Stimulated activated CD4-positive, alpha-beta T cell treated with anti-CD3 and anti-CD28 coated beads, TNF-alpha, amount 100 ng/mL, for 24 hours (primary cell): ENCODE measurements at places on chromosomes 16 and 17.

DNA sequence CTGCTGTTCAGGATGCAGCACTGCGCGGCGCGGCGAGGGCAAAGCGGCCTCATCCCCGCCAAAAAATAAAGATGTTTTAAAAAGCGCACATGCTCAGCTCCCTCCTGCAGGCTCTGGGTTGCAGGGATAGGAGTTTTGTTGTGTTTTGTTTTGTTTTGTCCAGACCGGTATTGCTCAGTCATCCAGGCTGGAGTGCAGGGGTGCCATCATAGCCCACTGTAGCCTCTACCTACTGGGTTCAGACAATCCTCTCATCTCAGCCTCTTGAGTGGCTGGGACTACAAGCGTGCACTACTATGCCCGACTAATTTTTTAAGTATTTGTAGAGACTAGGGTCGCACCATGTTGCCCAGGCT is 636 bp downstream of the WWOX start:
- DNase-seq = no peak

DNA sequence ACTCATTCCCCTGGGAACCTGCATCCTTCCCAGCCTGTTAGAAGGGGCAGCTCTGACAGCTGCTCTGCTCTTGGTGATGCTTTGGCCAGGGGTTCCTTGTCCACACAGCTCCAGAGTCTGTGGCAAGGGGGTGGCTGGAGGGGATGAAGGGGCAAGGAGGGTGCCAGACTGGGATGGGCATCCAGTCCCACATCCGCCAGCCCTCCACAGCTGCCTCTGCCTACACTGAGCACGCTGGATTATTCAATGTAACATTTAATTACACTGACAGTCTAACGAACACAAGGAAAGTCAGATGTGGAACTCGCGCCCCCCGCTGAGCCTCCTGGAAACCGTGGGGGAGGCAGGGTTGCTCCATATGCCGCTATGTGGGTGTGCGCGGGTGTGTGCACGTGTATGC is 101.1 kb downstream of the C16orf78 start:
- no peak for DNase-seq

DNA sequence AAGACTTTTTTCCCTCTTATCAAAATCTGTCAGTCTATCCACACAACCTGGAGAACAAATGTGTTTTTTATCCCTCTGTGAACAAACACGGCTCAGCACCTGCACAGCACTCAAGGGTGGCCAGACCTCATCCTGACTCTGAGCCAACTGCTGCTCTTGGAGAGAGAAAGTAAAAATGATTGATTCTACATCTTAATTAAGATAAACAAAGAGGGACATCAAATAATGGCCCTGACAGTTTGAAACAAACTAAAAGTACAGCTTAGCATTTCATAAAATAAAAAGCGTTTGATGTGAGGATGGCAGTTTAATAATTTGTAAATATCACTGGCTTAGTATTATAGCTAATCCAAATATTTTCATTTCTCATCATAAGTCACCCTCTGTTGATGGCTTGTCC is 106.2 kb downstream of the SNX11 start:
- no peak for DNase-seq

GRCh38 chr16:81066681-81067080 is 10.4 kb downstream of the C16orf46 start:
- no peak for DNase-seq

GRCh38 chr16:9929836-9930235 is 252.4 kb downstream of the GRIN2A start:
- DNase-seq = no peak

GRCh38 chr16:648071-648780 is 939 bp upstream of the WDR90 start:
- DNase-seq = peak; percentile 61
